ENCODE measurements at places on chromosomes 12 and 14. TPM values are rescaled to one million over a fixed set of nuclear protein-coding genes. Genes with fewer than 3 reads are reported as not detected.

KRT71 gene
- not detected for total RNA-seq

SLC7A8 gene
- total RNA-seq, result 2.2 TPM

ADGRD1 gene
- total RNA-seq, result 0.54 TPM

MFAP5 gene
- not detected for total RNA-seq

CKB gene
- total RNA-seq, result 44.4 TPM

OR6C74 gene
- not detected for total RNA-seq

DNA sequence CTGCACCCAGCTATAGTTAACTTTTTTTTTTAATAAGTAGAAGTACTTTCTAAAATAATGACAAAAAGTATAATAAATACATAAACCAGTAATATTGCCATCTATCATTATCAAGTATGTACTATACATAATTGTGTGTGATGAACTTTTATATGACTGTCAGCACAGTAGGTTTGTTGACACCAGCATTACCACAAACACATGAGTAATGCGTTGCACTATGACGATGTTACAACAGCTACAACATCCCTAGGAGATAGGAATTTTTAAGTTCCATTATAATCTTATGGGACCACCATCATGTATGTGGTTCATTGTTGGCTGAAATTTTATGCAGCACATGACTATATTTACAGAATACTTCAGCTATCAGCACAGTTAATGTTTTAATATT, 62.9 kb upstream of the VSX2 start:
- DNase-seq, result no peak

DNA sequence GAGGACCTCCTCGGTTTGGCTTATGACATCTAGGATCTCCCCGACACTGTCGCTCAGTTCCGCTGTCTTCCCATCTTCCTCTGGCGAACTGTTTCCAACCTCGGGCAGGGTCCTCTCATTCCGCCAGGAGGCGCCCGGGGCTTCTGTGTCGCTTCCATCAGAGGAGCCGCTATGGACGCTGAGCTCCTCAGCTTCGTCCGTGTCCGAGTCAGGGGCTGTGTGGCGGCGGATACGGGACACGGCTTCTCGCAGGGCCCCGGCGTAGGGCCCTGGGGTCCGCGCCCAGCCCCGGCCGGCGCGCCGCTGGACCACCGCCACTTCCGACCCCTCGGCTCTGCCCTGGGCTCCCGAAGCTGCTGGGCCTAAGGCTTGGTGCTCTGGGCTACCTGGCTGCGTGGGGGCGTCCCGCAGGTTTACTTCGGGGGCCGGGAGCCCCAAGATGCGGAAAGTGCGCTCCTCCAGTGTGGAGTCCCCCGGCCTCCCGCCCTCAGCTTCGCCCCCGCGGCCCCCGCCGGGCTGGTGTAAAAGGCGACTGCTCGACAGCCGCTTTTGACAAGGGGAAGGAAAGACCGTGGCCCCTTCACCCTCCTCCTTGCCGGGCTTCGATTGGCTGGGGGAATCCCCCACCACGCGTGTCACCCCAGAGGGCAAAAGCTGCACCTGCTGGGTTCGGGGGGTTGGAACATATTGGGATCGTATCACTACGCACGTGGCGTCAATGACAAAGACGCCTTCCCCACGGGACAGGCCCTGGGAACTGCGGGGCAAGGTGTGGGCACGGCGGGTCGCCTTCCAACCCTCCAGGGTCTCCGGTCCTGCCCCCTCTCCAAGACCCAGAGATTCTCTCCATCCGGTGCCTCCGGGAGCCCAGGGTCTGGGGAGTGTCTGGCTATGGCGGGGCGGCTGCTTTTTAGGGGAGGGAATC, 2.1 kb downstream of the DDN start:
- peak; percentile 74 for DNase-seq

DNA sequence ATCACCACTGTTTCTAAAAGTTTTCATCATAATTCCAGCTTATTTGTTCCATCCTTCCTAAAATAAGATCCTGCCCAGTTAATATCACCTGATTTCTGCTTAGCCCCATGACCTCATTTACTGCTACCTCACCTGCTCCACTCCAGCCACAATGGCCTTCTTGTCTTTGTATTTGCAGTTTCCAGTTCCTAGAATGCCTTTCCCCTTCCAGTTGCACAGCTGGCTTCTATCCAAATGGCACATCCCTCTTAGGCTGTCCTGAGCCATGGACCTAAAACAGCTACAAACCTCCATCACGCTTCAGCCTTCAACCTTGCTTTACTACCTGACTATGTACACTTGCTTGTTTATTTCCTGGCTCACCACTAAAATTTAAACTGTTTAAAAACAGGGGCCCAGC, 6.5 kb upstream of the LGMN start:
- no peak for DNase-seq

DNA sequence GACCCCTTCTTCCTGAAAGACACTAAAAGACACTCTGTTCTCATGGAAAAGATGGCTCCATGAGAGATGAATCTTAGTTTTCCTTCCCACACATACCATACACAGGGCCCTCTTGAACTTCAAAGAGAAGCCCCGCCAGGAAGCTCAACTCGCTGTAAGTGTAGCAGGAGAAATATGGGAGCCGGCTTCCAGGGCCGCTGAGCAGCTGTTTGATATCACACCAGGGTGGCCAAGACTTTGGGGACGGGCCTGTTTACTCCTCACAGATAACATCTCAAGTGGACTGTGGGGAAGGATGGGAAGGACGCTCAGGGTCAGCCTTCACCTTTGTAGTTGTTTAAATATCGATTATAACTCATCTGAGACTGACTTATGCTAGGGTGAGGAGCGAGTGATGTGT, 235.5 kb upstream of the TBX3 start:
- no peak for DNase-seq

DNA sequence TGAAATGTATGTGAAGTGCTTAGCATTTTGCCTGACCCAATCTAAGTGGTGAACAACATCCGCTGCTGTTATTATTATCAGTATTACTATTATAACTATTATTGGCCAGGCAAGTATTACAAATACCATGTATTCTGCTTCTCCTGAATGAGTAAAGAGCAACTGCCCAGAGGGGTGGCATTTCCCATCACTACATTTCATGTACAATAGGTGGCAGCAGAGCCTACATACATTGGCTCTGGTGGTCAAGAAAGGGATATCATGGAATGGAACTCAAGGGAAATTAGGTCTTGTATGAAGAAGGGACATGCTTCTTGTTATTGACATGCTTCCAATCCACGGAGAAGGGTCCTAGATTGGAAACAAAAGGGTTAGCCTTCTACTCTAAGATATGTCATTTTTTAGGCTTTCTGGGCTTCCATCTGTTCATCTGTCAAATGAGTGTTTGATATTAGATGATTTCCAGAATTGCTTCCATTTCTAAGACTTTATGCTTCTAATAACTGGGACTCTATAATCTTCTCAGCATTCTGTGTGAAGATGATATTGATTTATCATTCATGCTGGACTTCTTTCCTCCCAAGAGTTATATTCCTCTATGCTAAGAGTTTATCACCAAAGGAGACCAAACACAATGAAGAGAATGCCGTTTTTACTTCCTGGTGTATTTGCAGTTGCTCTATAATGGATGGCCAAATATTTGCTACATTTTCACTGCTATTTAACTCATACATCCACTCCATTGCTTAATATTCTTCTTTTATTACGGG, 239.1 kb downstream of the SSPN start:
- no peak for DNase-seq

DNA sequence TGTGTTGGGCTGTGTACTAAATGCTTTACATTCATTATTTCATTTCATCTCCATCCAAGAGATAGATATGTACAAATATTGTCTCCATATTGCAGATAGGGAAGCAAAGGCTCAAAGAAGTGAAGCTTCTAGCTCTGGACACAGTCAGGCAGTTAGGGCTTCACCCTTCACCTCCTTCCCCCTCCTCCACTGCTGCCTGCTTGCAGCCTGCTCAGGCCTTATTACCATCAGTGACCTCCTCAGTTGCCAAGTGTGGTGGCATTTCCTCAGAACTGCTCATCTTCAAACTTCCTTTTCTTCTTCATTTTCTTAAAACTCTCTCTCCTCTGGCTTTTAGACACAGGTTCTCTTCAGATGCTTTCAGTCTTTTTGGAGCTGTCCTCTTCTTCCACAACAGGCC, 4.7 kb upstream of the GPATCH2L start:
- DNase-seq, result no peak

- no peak for DNase-seq
Observed at GRCh38 chr12:65364046-65364445, 85.6 kb downstream of the MSRB3 start.

DNA sequence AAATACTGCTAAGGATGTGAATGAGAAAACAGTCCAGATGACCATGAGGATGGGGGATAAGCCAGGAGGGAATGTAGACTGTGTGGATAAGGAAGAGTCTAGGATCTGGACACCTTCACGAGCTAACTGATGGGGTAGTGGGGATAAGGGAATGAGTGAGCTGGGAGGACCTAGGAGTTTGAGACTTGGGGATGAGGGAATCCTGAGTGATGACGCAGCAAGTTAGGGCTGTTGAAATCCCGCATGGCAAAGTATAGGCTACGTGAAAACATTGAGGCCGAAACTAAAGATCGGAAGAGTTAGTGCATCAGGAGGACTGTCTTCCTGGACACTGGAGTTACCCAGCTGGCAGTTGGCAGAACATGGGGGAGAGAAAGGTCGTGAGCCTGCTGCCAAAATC, 129.2 kb upstream of the EEA1 start:
- no peak for DNase-seq

DNA sequence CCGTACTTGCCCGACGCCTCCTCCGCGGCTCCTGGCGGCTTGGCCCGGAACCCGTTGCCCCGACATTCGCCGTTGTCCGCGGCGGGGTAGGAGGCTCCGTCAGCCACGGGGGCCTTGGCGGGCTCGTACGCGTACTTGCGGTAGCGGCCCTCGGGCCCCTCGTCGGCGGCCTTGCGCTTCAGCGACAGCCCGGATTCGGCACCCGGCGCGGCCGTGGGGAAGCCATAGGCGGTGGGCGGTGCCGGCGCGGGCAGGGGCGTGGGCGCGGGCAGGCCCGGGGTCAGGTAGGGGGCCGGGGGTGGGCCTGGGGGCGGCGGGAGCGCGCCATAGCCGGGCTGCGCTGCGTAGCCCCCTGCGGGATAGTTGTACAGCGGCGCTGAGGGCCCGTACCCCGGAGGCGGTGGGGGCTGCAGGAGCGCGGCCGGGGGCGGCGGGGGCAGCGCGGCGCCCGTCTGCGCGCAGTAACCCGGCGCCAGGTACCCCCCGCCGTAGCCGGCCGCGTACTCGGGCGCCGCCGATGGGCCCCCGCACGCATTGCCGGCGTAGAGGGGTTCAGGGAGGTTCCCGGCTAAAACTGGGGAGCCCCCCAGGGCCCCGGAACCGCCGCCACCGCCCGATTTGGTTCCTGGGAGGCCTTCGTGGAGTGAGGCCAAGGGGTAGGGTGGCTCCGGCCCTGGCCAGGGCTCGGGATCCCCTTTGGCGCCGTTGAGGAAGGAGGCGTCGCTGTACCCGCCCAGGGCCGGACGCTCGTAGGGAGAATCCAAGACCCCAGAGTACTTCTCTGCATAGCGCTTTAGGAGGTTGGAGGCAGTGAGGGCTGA, 26.9 kb downstream of the FIGNL2 start:
- peak; percentile 39 for DNase-seq

GRCh38 chr12:12645485-12645884, 33.8 kb downstream of the CREBL2 start:
- DNase-seq, result peak; percentile 76

DNA sequence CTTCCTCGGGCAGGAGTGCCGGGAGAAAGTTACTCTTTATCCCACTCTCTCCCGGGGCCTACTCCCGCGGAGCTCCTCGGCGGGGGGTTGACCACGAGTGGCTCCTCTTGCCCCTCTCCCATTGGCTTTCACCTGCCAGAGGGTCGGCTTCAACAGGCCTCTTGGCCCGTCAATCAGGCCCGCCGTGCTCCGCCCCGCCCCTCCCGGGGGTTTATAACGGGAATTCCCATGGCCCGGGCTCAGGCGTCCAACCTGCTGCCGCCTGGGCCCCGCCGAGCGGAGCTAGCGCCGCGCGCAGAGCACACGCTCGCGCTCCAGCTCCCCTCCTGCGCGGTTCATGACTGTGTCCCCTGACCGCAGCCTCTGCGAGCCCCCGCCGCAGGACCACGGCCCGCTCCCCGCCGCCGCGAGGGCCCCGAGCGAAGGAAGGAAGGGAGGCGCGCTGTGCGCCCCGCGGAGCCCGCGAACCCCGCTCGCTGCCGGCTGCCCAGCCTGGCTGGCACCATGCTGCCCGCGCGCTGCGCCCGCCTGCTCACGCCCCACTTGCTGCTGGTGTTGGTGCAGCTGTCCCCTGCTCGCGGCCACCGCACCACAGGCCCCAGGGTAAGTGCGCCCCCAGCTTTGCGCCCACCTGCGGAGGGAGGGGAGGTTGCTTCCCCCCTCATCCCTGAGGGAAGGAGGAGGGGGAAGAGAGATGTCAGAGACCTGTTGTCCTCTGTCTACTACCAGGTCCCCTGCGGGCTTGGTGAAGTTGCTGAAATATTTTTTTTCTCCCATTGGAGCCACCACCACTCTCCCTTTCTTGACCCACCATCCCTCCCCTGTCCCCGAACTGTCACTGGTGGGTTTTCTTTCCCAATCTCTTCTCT, at the start of gene SMOC1:
Gene SMOC1 (plus strand): TSS at position 242 of the 869 bp plus-strand sequence. CDS start 263 bp downstream, at position 505.
- peak; percentile 45 for DNase-seq
